Renal cortex interstitium (tissue), 15 donors: ENCODE measurements at places on chromosomes 6 and 20. TPM values are rescaled to one million over a fixed set of nuclear protein-coding genes. Genes with fewer than 3 reads are reported as not detected.

Gene VSX1
- polyA plus RNA-seq: not detected

Gene HLA-DRA
- polyA plus RNA-seq: 97.8 TPM

Gene SPDEF
- 0.17 TPM for polyA plus RNA-seq

DNA sequence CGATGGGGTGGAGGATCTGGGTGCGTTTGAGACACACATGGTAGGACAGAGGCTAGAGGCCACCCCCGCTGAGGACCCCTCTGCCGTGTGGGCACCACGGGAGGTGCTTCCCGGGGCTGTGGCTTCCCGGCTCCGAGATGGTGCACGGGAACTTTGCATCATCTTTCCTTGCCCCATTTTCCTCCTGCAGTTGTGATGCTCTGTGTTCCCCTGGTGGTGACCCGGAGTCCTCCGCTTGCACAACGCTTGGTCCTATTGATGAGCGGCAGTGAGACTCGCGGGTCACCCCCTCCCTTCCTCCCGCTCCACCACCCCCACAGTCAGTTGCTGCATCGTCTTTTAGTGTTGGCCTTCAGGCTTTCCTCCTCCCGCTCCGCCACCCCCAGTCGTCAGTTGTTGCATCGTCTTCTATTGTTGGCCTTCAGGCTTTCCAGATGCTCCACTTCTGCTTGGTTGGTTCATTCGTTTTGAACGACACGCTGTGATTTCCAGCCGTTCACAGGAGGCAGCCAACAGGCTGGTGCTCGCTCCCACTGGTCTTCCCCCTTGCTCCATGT is 37.3 kb downstream of the PYGB start:
- DNase-seq: no peak

DNA sequence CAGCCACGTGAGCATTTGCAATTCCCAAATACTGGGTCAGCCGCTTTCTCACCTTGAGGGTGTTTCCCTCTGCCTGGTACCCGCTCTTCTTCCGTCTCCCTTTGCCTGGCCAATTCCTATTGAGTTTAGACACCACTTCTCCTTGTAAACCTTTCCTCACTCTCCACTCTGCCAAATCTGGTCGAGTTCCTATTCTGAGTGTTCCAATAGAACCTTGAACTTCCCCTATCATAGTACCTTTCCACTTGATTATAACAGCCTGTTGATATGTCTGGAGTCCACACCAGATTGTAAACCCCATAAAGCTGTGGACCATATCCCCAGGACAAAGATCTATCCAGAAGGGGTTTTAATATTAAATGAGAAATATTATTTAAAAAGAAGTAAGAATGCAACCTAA is 36.0 kb upstream of the EDN1 start:
- DNase-seq: no peak

- no peak for DNase-seq
Observed at GRCh38 chr6:106572436-106572835, 56.9 kb downstream of the RTN4IP1 start.

DNA sequence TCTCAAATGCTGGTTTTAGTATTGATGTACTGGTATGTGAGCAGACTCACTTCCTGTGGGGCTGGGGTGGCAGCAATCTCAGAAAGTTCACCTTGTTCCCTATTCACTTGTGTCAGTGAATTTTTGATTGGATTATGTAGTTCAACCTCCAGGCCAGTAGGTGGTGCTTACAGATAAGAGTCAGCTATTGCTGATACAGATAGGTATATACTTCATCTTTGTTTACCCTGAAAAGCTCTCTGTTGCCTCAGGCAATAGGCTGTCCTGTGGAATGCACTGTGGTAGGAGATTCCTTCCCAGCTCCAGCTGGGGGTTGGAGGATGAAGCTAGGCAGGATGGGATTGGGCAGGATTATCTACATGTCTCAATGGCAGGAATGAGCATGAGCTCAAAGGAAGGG is 851.2 kb upstream of the EYS start:
- no peak for DNase-seq
